ENCODE measurements at places on chromosomes 5 and 9. TPM values are rescaled to one million over a fixed set of nuclear protein-coding genes. Genes with fewer than 3 reads are reported as not detected.

DNA sequence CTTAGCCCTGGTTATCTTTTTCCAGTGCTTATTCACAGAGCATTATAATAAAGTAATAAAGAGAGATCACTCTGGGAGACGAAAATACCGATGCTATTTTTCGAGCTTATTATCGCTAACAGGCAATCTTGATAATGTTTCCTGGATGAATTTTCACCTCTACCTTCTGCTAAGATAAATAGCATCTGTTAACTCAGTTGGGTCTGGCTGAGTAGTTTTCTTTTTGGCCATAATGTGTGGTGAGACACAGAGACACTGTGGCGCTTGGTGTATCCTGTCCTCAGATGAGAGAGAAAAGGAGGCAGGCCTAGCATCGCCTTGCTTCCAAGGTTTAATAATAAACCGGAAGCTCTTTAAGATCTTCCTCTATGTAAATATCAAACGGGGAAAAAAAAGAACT is 46.2 kb upstream of the CDH12 start:
- no peak for DNase-seq

DNA sequence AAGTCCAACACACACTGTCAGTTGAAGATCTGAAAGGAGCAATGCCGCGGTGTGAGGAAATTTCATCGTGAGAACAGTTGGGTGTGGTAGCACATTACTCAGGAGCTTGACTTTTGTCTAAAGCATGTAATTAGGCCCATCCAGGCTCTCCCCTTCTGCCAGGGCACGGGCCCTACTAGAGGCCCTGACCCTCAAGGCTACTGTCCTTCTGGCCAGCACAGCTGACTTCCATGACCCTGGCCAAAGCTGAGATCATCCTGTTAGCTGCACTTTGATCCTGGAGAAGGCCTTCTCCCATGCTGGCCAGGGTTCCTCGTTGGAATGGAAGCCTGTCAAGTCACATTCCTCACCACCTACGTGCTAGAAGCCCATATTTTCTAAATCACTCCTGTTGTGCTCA is 77.8 kb upstream of the SLC1A3 start:
- DNase-seq = no peak

DNA sequence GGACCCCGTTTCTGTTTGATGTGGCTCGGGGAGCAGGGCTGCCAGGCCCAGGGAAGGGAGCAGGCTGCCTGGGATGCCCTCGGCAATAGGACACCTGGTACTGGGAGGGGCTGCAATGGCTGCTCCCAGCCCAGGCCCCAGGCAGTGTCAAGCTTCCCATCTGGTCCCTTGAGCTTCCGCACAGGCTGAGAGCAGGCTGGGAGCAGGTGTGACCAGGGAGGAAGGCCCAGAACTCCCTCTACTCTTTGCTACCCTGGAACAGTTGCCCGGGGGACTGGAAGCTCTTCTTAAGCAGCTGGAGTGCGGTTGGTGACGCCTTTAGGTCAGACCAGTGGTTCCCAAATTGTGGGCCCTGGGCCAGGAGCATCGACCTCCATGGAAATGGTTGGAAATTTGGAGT is 186.9 kb downstream of the GADD45G start:
- DNase-seq = no peak

DNA sequence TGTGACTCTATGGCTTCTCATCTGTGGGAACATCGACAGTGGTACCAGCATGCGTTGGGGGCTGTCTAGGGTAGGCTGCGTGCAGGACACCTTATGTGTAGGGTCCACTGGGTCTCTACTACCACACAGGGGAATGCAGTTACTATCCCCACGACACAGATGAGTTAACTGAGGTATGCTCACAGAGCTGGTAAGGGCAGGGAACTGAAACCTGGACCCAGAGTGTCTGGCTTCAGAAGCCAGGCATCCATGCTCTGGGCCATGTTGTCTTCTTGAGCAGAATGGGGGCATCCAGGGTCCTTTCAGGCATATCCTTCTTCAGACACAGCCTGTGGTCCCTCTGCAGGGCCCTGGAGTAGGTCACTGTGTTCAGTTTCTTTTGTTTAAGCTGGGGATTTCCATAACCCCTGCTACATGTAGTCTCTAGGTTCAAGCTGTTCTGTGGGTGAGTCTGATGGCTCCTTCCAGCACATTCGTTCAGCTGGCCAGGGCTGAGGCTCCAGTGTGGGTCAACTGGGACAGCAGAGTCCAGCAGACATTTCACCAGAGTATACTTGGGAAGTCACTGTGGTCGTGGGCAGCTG is 148.8 kb downstream of the GADD45G start:
- no peak for DNase-seq

- DNase-seq = no peak
Measured at GRCh38 chr5:67341478-67341877, 144.9 kb upstream of the CD180 start.

DNA sequence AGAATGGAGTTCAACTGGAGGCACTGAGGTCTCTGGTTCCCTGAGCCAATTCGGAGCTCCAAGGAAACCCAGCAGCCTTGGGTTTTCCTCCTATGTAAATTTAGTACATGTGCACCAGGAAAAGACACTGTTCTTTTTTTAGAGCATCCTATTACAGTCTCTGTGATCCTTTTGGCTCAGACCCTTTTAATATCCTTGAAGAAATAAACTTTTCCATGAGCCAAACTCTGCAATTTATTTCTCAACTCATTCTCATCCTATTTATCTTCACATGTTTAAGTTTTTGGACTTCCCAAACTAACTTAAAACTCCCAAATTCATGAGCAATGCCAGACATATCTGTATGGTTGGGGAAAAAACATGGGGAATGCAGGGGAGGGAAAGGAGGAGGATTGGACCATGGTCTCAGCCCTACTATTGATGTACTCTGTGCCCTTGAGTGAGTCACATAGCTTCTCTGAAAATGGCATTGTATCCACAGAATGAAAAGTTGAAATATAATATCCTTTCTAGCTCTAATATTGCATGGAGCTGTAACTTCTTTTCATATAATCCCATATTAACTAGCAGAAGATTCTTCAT is 76.6 kb downstream of the PAPPA start:
- no peak for DNase-seq

DNA sequence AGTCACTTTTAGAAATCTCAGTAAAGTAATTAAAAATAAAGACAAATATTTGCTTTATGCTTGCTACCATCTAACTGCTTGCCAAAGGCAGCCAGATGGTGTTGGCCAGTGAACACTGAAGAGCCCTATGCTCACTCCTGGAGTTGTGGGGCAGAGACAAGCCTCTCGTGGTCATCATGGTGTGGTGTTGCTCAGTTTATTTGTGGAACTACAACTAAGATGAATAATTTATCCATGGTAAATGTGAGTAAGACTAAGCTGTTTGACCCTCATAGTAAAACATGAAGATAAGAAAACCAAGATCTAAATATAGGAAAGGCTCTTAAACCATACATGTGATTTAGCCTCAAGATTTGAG is 100.7 kb downstream of the PDE8B start:
- DNase-seq = no peak

- DNase-seq = no peak
Measured at GRCh38 chr5:38639377-38640358, 83.2 kb upstream of the LIFR start.

- DNase-seq = no peak
Measured at GRCh38 chr9:14316602-14317300, 2.8 kb upstream of the NFIB start.

DNA sequence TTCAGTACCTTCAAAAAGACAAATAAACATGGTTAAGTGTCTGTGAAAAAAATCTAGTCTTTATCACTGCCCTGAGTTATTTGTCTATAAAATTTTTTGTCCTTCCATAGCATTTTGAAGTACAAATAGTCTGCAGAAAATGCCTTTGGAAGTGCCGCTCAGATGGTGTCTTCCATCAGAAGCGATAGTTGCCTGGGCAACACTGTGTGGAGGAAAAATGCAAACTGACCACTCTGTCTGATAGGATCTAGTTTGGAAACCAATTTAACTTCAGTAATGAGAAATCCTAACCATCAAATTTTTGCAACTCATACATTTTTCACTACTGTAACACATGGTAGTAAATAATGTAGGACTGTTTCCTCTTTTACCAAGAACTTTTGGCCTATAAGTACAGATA is 449.9 kb downstream of the PRELID2 start:
- no peak for DNase-seq

DNA sequence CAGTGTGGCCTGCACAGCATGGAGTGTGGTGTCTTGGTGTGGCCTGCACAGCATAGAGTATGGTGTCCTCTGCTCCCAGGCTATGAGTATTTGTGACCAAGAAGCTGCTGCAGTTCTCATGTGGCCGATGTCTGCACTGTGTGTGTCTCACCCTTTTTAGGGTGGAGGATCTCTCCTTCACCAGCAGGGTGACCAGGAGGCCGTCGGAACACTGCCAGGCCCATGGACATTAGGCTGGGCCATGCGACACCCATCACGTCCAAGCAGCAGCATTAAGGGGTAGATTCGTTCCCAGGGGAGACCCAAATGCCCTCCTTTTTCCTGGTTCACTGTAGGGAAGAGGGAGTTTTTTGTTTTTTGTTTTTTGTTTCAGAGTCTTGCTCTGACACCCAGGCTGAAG is 115.3 kb upstream of the SPIN1 start:
- DNase-seq = no peak

- no peak for DNase-seq
Measured at GRCh38 chr5:151549713-151550112, 41.4 kb downstream of the FAT2 start.

DNA sequence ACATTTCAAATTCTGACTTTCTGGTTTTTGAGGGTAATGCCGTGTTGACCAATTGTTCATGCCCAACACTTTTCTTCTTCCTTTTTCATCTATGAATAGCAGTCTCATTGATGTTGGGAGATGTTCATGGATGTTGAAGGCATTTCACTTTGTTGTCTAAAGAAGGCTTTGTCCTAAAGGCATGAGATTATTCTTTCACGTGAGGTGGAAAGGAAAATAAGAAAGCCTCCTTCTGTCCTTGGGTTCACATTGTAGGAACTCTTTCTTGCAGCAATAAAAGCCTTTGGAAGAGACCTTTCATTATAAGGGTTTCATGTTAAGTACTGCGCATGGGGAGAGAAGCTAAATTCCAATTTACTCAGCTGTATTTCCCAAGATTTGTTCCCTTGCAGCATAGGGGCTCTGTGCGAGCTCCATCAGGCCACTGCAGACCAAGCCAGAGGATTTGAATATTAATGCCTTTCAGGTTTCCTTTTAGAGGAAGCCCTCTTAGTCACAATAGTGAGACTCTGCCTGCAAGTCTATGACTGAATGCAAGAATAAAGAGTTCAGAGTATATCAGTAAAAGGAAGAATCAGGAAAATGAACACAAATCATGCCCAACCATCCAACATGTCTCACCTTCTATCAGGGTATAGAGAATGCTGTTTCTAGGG is 274.6 kb downstream of the TMEM38B start:
- no peak for DNase-seq

- no peak for DNase-seq
Measured at GRCh38 chr9:87677776-87678587, 47.9 kb upstream of the CTSL start.

DNA sequence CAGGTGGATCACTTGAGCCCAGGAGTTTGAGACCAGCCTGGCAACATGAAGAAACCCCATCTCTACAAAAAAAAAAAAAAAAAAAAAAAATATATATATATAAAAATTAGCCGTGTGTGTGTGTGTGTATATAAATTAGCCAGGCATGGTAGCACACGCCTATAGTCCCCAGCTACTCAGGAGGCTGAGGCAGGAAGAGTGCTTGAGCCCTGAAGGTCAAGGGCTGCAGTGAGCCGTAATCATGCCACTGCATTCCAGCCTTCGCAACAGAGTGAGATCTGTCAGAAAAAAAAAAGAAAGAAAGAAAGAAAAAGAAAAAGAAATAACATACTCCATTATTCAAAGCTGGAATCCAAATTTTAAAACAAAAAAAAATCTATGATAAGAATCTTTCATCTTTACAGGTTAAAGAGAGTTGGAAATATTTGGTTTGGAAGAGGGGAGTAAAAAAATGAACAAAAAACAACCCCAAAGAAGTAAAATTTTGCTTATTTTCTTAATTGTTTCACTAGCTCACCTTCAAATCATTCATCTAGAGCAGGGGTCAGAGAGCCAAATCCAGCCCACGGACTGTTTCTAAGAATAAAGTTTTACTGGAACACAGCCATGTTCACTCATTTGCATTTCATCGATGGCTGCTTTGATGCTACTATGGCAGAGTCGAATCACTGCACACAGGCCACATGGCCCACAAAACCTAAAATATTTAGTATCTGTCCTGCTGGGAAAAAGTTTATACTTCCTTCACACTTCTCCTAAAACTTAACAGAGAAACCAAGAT is 109.9 kb downstream of the DROSHA start:
- DNase-seq = no peak

- DNase-seq = no peak
Measured at GRCh38 chr5:42168091-42168670, 243.1 kb downstream of the FBXO4 start.

DNA sequence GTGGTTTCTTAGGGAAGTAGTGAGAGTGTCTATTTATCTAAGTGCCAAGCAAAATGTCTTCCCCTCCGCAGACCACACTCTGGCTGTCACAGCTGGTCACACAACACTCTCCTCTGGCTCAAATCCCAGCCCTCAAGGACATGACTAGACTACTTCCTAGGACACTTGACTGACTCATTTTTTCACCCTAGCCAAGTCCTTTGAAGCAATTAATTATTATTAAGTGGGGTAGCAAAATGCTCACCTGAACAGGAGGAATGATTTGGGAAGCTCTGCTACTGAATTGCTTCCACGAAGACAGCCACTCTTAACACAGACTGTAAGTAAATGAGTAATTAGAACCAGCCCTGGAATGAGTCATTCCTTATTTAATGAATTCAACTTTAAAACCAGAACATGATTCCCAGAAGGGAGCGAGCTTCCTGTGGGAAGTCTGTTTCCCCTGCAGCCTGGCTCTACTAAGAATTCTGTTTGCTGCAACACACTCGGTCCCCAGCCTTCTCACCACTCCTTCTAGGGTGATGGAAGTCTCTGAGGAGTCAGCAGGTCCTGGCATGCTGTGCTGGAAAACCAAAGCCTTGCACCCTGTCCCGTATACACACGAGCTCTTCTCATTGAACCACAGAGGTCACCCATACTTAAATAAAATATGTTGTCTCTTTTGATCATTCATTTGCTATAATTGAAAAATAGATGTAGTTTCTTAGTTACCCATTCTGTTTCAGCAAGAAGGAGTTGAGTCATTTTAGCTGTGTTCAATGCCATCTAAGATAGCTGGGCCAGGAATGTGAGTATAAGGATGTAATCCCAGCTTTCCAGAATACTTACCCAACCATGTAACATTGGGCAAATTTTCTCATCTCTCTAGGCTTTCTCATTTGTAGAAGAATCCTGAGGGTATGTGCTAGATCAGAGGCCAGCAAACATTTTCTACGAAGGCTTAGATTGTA is 218.6 kb upstream of the RASEF start:
- no peak for DNase-seq

- DNase-seq = no peak
Measured at GRCh38 chr5:141495453-141495811, 6.6 kb downstream of the PCDHGC5 start.

DNA sequence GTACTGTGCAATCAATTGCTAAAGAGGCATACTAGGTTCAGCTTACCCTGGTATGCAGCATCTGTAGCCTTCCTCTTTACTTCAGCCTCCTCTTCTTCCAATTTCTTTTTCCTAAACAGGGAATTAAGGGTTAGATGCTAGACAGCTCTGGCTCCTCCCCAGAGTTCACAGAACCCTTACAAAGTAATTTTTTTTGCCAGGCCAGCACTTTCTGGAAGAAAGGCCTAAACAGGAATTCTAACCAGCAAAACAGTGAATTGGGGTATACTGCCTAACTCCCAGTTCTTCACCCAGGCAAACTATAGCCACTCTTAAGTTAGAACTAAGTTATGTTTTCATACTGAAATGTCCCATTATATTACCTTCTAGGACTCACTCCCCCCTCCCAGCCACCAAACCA is 8.1 kb downstream of the BRD8 start:
- DNase-seq = no peak

The SLC1A1 gene
- not detected for polyA plus RNA-seq

The CER1 gene
- not detected for polyA plus RNA-seq

The WNT8A gene
- not detected for polyA plus RNA-seq

The DRD1 gene
- polyA plus RNA-seq = not detected

The CAPSL gene
- polyA plus RNA-seq = not detected
